SJSA1 (cell line): ENCODE measurements at places on chromosomes 6 and 20.

GRCh38 chr6:118350881-118351430 lies 197.1 kb upstream of the PLN start:
- DNase-seq = peak; percentile 38

DNA sequence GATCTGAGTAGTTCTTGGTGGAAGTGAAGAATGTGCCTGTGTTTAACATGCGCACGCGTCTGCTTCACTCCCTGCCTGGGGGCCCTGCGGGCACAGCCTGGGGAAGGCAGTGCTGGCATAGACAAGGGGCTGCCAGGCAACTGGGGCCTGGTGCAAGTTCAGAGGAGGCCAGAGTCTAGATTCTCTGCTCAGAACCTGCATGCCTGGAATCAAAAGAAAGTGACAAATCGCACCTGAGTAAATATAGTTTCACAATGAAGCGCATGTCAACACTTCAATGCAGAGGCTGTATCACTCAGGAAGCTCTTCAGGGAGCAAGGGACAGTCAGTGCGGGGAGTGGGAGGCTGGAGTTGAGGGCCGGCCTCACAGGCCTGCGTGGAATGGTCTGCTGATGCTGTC lies 24.2 kb upstream of the PPP1R14C start:
- DNase-seq = no peak

DNA sequence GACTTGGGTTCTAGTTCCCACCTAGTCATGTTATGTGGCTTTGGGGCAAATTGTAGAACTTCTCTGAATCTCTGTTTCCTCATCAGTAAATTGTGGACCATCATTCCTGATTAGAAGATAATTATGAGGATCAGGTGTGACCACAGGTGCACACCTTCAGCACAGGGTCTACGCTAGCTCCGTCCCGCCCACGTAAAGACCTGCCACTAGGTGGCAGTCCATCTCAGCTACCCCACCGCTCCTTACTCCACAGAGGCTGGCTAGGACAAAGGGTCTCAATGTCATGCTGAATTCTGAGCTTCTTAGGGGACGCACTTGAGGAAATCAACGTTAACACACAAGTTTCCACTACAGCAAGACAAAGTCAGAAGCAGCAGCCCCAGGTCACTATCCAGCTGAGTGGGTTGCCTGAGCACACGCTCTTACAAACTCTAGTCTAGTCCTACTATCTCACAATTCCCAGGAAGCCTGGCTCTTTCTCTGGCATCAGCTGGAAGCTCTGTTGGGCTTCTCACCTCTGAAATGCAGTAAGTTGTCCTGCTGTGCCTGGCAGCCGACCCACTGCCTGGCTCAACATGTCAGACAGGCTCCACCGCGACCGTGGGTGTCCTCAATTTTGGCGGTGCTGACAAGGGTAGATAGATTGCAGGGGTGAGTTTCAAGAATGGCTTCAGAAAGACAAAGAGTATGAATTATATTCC lies 2.0 kb upstream of the PLCG1 start:
- no peak for DNase-seq

GRCh38 chr6:17101422-17102257 lies at the start of gene STMND1:
TSS of gene STMND1 (plus strand) at chr6:17102050. CDS start at chr6:17102258, 208 bp downstream.
- peak; percentile 29 for DNase-seq

DNA sequence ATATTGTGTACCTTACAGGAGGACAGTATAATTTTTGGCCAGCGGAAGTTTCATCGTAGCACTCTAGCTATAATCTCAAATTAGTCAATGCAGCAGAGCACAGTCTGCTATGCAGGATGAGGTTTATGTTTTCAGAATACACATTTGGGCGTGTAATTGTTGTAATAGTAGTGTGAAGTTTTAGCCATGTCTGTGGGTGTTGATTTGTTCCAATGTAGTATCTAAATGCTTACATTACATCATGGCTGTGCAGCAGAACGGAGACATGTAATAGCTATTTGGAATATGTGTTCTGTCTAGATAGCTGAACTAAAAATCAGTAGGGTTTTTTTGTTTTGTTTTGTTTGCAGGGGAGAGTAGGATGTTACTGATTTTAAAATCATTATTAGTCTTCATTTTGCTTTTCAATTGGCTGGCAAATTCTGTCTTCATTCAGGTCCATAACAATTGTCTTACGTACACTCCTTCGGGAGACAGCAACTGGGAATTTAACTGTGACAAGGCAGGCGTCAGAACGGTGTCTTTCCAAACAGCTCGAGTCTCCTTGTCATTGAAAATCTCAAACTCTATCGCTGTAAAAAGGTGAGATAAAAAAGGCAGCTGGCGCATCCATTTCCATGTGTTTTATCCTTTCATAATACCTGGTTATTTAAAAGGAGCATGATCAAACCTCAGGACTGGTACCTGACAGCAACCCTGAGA lies 65.1 kb upstream of the CDH4 start:
- no peak for DNase-seq

GRCh38 chr6:7730001-7730783 lies 4.3 kb downstream of the BMP6 start:
- DNase-seq = no peak

GRCh38 chr6:90406142-90406794 lies 109.6 kb upstream of the BACH2 start:
- peak; percentile 69 for DNase-seq

DNA sequence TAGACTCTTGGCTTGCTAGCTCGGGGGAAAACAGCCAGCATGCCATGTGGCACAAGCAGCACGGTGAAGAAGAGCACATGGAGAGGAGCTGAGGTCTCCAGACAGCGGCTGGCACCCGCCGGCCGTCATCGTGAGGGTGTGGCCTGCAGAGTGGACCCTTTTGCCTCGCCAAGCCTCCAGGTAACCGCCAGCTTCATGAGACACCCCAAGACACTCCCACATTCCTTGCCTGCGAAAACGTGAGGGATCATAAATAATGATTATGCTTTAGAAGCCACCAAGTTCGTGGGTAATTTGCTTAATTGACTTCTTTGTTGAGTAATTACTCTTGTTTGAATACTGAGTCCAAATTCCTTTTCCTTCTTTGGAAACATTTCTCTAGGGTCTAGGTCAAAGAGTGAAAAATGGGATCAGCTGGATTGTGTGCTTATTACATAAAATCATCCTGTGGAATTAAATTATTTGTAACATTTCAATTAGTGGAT lies 23.2 kb downstream of the FAM50B start:
- peak; percentile 21 for DNase-seq

GRCh38 chr20:62368976-62369814 lies 2.1 kb upstream of the LAMA5 start:
- DNase-seq = peak; percentile 39

- peak; percentile 21 for DNase-seq
Observed at GRCh38 chr20:24751551-24751950, 197.5 kb upstream of the CST7 start.

GRCh38 chr20:46203510-46203837 lies 85.4 kb downstream of the CD40 start:
- no peak for DNase-seq

- no peak for DNase-seq
Observed at GRCh38 chr6:166040292-166040691, 127.4 kb downstream of the TBXT start.

DNA sequence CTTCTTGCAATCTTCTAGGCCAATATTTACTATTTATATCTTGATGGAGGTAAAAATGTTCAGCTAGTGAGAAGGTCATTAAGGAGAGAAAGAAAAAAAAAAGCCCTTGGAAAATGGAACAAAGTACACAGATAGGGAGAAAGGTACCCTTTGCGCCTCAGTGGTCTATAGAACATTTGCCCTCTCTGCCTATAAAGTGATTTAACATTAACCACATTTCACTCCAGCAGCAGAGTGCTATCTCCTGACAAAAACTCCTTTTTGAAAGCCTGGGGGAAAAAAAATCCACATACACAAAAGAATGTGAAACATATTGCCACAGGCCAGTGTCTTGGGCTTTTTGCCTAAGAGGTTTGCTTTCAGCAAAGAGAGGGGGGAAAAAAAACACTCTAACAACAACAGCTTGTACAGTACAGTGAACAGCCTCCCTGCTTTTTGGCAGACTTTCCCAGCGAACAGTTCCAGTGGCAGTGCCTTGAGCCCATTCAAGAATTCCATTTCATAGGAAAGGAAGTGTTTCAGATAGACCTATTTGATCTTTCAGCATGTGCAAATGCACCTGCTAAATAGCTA lies 695 bp downstream of the ARHGAP18 start:
- peak; percentile 47 for DNase-seq
